ENCODE measurements at places on chromosomes 11 and 22.

DNA sequence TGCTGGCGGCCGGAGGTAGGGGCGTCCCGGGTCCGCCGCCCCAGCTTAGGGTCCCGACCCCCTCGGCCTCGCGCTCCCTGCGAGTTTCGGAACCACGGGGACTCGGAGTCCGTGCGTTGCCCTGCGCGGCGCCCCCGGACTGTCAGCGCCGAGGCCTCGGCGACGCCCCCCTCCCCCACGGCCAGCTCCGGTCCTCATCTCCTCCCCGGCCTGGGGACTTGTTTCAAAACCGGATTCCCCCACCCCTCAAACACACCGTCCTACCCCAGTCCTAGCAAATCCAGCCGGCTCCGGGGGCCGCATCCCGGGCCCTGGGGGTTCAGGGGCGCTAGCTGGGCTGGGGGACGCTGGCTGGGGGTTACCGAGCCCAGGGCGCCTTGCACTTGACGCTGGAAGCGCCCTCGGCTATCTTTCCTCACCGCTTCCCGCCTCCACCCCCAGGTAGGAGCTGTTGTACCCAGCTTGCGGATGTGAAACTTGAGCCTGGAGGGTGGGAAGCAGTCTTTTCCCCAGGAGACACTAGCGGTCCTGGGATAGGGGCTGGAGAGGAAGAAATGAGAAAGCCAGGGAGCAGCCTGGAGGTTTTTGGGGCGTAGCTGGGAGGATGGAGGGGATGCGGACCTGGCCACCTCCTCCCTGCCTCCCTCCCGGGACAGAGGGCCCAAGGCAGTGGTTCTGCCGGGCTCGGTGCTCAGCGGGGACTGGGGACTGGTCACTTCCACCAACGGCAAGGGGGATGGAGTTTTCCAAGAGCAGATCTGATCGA is 550 bp downstream of the FBLN1 start:
- DNase-seq = no peak

DNA sequence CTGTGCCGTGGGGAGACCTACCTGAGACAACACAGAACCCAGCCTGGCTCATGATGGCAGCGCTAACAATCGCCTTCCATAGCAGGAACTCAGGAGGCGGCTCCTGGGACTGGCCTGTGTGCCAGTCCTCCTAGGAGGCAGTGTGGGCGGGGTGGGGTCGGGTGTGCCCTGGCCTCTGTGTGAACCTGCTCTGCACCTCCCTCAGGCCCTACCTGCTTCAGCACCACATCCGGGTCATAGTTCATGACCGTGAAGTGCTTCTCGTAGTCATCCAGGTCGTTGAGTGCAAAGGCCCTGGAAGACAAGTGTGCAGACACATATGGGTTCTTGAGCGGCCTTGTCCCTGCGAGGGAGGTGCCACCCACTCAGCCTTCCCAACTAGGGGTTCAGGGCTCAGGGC is 15.3 kb downstream of the TTLL12 start:
- no peak for DNase-seq

DNA sequence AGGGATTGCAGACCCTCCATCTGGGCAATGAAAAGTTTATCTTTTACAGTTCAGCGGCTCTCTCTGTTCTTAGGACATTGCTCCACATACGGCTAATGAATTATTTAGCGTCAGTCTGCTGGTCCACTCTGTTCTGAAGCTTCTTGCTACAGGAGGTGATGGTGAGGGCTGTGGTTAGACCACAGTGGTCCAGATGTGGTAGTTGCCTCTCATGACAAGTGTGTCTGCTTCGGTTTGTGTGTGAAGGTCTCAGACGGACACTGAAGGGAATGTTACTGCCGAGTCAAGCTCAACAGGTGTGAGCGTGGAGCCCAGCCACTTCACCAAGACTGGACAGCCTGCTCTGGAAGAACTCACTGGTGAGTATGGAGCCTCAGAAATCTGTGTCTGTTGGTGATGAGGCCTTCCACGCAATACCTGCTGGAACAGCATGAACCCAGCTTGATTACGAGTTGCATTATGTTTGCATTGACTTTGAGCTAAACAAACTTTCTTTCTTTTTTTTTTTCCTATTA is 220.8 kb downstream of the DBX1 start:
- DNase-seq = no peak

GRCh38 chr11:111049131-111049530 is 196.4 kb upstream of the POU2AF2 start:
- no peak for DNase-seq

DNA sequence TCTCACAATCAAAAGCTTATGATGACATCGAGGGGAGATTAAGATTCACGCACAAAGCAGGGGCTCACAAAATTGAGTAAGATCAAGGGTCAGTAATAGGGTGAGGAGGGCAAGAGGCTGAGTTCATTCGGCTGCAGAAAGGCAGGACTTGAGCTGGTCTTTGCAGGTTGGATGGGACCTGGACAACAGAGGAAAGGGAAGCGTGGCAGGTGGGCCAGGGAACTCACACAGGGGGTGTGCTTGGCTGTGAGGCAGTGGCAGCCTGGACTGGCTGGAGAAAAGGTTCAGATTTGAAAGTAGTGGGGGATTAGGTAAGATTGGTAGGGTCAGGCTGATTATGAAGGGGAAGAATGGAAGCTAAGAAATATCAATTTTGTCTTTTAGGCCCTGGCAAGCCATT is 161.6 kb downstream of the PKNOX2 start:
- DNase-seq = no peak

DNA sequence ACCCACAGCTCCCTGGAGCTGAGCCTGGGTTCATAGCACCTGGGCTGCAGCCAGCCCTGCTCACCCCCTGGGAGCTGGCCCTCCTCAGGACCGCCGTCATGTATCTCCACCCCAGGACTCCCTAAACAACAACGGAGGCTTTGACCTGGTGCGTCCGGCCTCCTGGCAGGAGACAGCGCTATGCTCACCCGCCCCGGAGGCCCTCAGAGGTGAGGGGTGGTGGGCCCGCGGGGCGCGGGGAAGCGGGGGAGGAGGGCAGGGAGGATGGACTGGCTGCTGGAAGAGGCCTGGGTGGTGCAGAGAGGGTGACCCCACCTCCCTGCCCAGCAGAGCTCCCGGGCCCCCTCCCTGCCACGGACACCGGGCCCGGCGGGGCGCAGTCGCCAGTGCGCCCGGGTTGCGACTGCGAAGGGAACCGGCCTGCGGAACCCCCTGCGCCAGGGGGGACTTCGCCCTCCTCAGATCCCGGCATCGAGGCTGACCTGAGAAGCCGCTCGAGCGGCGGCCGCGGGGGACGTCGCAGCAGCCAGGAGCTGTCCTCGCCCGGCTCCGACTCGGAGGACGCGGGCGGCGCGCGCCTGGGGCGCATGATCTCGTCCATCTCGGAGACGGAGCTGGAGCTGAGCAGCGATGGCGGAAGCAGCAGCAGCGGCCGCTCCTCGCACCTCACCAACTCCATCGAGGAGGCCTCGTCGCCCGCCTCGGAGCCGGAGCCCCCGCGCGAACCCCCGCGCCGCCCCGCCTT is 3.1 kb downstream of the MAPK8IP2 start:
- peak; percentile 68 for DNase-seq

DNA sequence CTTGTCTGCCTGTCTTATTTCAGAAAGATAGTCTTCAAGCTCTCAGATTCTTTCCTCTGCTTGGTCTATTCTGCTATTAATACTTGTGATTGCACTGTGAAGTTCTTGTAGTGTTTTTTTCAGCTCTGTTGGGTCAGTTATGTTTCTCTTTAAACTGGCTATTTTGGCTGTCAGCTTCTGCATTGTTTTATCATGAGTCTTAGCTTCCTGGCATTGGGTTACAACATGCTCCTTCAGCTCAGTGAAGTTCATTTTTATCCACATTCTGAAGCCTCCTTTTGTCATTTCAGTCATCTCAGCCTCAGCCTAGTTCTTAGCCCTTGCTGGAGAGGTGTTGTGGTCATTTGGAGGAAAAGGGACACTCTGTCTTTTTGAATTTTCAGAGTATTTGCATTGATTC is 15.5 kb upstream of the DEPDC7 start:
- no peak for DNase-seq

DNA sequence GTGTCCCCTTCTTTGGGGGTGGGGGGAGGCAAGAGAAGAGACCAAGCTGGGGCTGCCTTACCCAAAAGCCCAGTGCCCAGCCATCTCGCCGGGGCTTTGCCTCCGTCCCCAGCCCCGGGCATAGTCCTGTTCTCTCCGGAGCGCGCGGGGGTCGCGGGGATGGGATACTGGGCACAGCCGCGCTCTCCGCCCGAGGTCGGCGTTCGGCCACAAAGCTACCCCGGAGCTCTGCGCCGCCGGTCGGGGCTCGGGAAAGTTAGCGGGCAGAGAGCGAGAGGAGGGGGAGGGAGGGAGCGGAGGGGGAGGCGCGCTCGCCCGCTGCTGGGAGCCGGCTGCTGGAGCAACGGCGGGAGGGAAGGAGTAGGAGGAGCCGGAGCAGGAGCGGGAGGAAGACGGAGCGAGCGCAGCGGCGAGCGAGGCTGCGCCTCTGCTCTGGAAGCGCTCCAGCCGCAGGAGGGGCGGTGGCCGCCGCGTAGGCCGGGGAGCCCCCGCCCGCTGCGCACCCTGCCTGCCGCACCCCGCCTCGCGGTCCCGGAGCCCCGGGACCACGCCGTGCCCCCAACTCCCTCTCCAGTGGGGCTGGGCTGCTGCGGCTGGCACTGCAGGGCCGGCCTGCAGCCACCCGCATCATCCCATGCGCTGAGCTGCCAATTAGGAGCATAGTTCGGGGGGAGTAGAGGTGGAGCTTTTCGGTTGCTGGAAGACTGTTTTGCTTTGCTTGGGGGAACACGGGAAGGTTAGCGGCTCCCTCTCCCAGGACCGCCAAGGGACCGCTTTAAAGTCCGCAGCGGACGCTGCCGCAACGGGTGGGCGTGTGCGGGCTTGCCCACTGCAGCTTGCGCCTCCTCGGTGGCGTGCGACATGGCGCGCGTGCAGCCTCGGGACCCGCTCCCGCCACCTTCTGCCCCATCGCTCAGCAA is at the start of gene SCN4B:
TSS of gene SCN4B (minus strand) at position 272 of the 920 bp plus-strand sequence. CDS start at position 122, 150 bp downstream.
- DNase-seq = peak; percentile 75

GRCh38 chr11:93482556-93482955 is 60.6 kb downstream of the SMCO4 start:
- DNase-seq = no peak

DNA sequence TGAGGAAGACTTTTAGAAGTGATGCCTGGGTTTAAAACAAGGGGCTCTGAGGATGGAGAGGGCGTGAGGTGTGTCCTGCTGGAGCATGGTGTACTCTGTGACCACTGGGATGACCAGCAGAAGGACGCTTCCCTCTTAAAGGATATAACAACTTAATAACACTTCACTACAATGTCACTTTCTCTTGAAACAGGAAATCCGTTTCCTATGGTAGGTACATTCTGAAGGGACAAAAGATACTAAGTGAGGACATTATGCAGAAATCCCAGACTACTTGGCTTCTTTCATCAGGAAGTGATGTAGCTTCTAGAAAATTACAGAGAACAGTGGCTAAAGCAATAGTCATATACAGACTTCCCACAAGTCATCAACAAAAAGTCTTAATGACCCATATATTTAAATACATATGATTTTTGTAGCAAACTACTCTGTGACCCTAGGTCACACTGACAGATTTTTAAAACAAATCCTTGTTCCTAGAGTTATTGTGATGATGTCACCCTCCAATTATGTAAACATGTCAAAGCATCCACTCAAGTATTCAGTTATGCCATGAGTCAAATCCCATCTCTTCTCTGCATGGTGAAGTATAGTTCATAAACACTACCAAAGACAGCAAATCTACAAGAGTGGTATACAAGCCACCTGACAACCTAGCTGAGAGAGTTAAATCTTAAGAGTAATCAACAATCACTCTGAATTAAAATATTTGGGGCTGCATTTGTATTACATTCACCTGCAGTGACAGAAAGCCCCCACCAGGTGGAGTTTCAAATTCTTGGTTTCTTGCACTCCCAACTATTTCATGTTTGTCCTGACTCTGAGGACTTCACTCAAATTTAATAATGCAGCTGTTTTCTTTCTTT is 32.8 kb downstream of the PITPNB start:
- DNase-seq = peak; percentile 57

DNA sequence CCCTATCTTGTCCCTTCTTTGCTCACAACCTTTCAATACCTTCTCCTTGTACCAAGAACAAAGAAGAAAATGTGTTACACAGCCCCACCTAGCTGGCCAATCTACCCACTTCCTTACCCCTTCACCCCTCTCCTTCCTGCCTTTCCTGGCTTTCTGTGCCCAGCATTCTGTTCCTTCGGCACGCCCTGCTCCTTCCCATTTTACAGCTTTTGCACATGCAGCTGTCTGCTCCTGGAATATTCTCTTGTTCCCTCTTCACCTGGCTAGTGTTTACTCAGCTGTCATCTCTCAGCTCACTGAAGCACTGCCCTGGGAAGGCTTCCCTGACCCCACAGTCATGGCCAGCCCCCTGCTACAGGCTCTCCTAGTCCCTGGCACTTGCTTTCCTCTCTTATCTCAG is 30.7 kb downstream of the SERPINH1 start:
- no peak for DNase-seq

- no peak for DNase-seq
Observed at GRCh38 chr11:81787584-81788049, 946.0 kb downstream of the FAM181B start.
